NK-92 treated with Interleukin-12 subunit alpha and Interleukin-12 subunit beta, amount 100 ng/mL, for 24 hours (cell line): ENCODE measurements at places on chromosomes 12 and 14.

- no peak for DNase-seq
Measured at GRCh38 chr12:6093764-6094163, 30.7 kb downstream of the VWF start.

DNA sequence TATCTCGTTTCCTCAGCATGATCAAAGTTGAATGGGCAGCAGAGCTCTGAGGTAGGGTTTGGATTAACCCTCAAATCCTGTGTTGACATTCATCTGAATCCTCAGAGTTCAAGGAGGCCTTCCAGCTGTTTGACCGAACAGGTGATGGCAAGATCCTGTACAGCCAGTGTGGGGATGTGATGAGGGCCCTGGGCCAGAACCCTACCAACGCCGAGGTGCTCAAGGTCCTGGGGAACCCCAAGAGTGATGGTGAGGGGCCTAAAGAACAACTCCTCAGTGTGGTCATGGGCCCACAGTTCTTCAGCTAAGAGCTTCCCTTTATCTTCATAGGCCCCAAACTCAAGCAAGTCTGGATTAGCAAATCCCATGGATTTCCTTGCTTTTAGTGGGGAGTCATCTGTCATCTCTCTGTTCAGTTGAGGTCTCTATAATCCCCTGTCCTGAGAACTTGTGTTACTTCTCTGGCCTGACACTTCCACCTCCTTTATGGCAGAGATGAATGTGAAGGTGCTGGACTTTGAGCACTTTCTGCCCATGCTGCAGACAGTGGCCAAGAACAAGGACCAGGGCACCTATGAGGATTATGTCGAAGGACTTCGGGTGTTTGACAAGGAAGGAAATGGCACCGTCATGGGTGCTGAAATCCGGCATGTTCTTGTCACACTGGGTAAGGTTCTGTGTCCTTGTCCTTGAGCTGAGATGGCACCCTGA, 1.5 kb downstream of the MYL6 start:
- DNase-seq: no peak

- no peak for DNase-seq
Measured at GRCh38 chr12:19539071-19539470, 99.8 kb downstream of the AEBP2 start.

- DNase-seq: no peak
Measured at GRCh38 chr14:67996235-67996634, 176.7 kb downstream of the RAD51B start.

DNA sequence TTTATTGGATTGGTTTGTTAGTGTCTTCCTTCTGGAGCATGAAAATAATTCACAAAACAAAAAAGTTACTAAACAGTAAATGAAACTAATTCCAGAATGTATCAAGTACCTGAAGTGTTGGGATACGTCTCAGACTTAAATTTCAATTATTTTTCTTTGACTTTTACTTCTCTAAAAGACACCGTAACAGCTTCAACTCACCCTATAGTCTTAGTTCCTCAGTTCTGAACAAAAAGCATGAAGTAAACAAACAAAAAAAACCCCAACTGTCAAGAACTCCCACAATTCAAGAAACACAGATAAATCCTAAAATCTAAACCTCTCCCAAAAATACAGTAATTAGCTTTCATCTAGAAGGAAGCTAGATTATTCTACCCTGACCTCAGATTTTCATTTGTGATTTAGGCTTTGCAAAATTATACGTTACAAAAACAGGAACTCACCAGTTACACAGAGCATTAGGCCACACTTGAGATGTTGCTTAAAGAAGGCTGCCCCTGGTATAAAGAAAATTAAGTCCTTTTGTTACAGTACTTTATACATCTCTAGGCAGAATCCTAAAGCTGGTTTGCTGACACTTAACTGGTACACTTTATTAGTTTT, 10.2 kb downstream of the HEATR5A start:
- DNase-seq: no peak

GRCh38 chr14:26173581-26174110, 424.2 kb downstream of the NOVA1 start:
- DNase-seq: no peak

GRCh38 chr14:26589925-26590324, 7.9 kb downstream of the NOVA1 start:
- no peak for DNase-seq

DNA sequence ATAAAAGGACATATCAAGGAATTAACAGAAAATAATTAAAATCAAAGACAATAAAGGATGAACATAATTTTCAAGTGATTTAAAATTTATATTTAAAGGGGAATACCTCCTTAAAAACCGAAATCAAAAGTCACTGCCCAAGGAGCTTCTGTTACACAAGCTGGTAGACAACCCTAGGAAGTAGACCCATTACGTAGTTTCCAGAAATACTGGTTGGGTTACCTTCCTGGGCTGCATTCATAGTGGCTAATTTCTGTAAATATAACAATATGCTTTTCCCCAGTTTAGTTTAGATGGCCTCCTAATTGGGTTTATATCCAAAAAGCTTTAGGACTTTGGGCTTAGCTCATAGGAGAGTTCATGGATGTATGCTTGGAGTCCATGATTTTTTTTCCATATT, 2.1 kb upstream of the EDDM3A start:
- DNase-seq: no peak

- DNase-seq: no peak
Measured at GRCh38 chr12:94239332-94239993, 91.1 kb downstream of the PLXNC1 start.

- no peak for DNase-seq
Measured at GRCh38 chr12:34223640-34224039, 201.3 kb downstream of the ALG10 start.

DNA sequence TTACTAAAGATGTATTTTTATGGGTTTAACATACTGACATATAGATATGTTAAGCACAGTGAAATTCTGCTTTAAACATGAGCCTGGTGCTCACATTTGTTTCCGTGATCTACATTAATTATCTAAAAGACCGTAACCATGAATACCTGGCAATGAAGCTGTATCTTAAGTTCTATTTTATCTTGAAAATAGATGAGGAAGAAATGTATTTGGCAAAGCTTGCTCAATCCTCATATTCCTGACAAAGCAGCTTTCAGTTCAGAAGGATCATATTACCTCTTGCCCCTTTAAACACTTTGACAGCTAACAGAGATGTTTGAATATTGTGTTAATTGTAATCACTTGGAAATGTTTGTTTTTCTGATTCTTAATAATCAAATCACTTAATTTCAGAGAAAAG, 9.8 kb downstream of the EPYC start:
- DNase-seq: no peak

GRCh38 chr12:53190108-53190729, 9.5 kb upstream of the CSAD start:
- DNase-seq: no peak

- DNase-seq: no peak
Measured at GRCh38 chr14:39472078-39472477, 39.8 kb upstream of the FBXO33 start.

GRCh38 chr14:25759256-25759655, 709.3 kb upstream of the STXBP6 start:
- no peak for DNase-seq

- DNase-seq: no peak
Measured at GRCh38 chr12:72578327-72578726, 306.2 kb downstream of the TRHDE start.

- no peak for DNase-seq
Measured at GRCh38 chr12:87768501-87769287, 260.5 kb downstream of the C12orf50 start.

DNA sequence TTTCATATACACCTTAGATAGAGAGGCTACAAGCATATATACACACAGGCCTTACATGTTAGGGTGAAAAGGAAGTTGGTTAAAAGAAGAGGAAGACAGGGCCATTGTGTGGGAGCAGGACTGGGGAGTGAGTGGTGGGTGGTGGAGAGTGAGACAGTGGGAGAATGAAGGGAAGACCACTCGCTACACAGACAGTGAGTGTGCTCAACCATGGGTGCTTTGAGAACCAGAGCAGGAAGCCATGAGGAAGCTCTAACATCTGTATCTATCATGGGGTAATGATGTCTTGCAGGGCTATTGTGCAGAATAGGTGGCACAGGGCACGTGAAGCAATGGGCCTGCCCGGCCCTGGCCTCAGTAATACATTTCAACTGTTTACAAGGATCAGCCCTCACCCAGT, 11.4 kb upstream of the KRT74 start:
- DNase-seq: no peak

GRCh38 chr12:120956579-120957300, 21.6 kb upstream of the HNF1A start:
- DNase-seq: no peak

GRCh38 chr12:10896854-10897253, 12.5 kb downstream of the TAS2R13 start:
- no peak for DNase-seq

DNA sequence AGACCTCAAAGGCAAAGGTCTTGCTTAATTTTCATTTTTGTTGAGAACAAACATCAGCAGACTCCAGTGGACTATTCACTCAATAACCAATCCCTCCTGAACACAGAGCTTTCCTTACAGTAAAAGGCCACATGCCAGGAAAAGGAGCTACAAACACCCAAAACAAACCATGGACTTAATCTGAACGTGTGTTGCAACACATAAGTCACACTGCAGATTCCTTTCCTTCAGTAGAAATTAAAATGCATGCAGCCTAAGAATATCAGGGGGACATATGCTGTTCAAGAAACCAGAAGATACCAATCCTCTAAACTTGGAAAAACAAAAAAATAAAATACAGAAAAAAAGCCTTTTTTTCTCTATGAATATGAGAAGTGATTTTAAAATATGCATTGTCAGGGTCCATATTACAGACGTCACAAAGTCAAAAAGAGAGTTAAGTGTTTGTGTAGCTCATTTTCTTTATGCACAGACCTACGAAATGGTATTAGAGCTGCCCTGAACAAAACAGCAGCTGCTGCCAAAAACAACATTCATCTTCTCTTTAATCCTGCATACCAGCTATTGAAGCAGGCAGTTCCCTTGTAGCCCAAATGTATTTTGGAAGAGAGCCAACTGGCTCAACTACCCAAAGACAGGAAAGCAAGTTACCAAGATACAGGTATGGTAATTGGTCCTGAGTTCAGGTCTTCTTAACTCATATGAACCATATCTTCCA, 26.2 kb downstream of the KITLG start:
- DNase-seq: no peak

GRCh38 chr14:101849125-101849524, 87.6 kb downstream of the PPP2R5C start:
- DNase-seq: no peak

- DNase-seq: no peak
Measured at GRCh38 chr14:94125659-94126418, 3.6 kb downstream of the IFI27L2 start.

DNA sequence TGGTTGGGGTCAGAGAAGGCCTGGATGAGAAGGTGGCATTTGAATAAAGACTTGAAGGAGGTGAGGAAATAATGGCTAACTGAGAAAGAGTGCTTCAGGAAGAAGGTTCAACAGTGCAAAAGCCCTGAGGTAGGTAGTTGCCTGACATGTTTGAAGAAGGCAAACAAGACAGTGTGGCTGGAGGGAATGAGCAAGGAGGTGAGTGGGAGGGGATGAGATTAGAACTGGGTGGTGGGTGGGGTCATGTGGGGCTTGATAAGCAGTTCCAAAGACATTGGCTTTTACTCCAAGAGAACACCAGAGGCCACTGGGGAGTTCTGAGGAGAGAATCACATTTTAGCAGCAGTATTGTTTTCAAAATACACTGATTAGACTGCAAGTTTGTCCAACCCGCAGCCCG, 50.5 kb downstream of the HSPB8 start:
- no peak for DNase-seq

- no peak for DNase-seq
Measured at GRCh38 chr12:82660541-82661325, 26.0 kb upstream of the TMTC2 start.

- no peak for DNase-seq
Measured at GRCh38 chr12:107127482-107128430, 34.4 kb upstream of the CRY1 start.

DNA sequence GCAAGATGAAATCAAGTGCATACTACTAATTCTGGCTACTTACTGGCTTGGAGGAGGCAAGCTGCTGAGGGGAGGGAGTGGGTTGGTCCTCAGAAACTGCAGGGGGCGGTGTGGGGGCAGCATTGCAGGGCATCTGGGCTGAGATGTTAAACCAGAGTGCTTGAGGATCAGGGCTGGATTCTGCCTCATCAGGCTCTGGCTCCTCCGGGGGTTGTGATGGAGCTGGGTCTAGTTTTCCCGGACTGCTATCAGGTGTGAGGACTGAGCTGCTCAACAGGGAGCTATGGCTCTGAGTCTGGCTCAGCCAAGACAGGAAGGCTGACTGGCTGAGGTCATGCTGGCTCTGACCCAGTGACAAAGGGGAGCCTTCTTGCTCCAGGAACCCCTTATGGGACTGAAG, 28.6 kb downstream of the BAZ2A start:
- DNase-seq: no peak

GRCh38 chr12:30026621-30027234, 243.0 kb upstream of the TMTC1 start:
- no peak for DNase-seq

DNA sequence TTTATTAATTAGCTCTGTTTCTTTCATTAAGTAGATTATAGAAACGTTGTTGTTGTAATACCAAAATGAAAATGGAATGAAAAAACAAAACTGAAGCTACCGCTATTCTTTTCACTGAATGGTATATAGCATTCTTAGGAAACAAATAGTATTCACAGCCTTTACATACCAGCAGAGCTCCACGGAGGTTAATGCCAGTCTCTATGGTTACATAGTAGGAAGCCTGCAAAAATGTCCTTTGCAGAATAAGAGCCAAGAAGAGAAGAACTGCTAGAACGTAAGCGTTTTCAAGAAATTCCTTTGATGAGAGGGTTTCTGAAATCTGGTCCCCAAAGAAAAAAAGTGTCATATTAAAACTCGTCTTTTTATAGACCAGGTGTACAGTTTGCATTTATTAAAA, 30.6 kb downstream of the ABCC9 start:
- DNase-seq: no peak

DNA sequence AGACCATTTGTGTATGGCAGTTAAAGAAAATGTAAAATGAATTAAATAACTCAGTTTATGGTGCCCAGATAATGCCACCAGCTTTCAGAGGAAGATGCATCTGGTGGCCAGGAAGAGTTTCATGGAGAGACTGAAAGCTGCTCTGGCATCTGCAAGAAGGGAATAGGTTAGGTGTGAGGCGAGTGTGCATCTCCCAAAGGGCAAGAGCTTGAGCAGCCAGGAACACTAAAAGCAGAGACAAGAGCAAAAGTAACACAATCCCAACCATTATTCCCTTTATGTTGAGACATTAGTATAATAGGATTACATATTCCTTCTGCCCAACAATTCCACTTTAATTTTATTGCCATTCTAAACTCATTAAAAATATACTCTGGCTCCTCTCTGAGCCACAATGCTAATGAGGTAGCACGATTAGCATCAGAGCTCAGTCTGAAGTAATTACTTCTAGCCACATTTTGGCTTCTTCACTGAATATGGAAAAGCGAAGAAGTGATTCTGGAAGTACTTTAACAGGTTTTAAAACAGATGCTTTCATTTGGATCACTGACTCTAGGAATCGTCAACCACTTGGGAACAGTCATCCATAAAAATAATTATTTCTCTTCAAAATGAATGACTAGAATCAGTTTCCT, 309.4 kb upstream of the TMTC1 start:
- DNase-seq: no peak

DNA sequence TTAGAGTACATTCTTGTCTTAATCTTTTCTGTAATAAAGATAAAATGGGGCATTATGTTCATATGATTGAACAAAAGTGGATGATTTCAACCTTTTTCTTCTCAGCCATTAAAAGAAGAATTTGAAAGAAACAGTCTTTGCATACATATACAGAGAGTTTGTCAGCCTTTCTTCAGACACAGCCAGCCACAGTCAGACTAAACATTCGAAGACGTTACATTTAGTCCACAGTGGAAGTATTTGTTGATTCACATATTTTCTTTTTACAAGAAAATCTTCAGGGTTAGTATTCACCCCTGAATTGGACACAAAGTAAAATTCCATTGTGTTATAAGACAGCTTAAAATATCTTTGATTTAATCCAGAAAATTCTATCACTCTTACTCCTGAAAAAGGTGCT, 36.2 kb downstream of the ETV6 start:
- DNase-seq: no peak
